ENCODE measurements at places on chromosomes 7 and 10.

- DNase-seq: no peak
Observed at GRCh38 chr7:41655426-41655825, 47.5 kb downstream of the INHBA start.

DNA sequence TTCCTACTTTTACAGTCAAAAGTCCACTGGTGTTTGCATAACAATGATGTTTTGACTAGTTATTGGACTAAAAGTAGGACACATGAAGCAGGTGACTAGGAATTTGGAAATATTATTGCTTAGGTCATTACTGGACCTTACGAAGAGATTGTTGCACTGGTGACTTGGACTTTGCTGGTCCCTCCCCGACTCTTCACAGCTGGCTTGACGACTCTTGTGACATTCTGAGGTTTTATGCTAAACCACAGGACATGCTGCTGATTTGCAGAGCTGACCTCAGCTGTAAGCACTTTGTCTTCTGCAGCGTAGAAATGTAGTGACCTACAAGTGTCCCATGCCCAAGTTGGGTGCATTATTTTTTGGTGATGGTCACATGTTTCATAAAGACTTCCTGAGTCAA is 21.9 kb downstream of the PCBD1 start:
- DNase-seq: peak; percentile 23

GRCh38 chr7:90430614-90431460 is 27.6 kb downstream of the CLDN12 start:
- DNase-seq: no peak

- no peak for DNase-seq
Observed at GRCh38 chr7:39317107-39317506, 249.1 kb upstream of the YAE1 start.

DNA sequence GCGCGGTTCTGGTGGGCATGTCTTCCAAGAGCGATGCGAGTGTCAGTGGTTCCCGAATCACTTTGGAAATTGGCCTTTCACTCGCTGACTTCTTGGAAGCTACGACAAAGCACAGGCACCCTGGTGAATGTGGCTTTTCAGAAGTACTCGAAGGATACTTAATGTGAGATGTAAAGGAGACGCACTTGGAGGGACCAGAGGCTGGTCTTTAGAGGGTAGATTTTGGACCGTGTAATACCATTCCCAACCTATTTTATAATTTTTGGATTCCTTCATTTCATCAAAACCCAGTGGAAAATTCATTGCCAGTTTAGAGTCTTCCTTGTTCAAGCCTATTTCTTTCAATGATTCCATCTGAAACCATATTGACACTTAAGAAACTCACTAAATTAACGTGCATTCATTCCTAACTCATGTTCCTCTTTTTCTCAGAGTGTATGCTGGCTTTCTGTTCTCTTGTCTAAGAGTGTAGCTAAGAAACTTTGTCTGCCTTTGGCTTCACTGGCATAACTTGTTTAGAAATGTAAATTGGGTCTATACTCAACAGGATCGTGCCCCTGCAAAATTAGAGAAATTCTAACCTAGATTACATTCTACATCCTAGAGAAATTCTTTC is 645 bp upstream of the COPG2 start:
- DNase-seq: no peak

- DNase-seq: no peak
Observed at GRCh38 chr10:95456516-95456915, 104.7 kb downstream of the SORBS1 start.

- no peak for DNase-seq
Observed at GRCh38 chr7:155282671-155283070, 15.0 kb upstream of the INSIG1 start.

GRCh38 chr10:114609518-114610426 is 48.3 kb downstream of the ABLIM1 start:
- DNase-seq: no peak

DNA sequence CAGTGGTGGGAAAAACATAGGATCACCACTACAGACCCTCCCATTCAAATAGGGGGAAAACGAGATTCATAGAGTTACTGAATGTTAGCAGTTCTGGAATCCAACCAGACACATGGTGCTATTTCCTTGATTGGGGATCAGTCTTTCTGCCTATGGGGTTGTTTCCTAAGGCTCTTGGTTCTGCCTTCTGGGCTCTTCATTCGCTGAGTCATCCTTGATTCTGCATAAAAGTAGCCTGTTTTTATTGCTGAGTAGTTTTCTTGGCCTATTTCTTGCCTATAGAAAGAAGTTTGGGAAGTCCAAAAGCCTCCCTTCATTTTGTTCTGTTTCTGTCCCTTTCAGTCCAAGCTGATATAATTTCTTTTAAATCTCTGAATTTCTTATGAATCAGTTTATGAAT is 99.3 kb upstream of the OIT3 start:
- DNase-seq: peak; percentile 32

- no peak for DNase-seq
Observed at GRCh38 chr10:86344281-86344680, 22.3 kb downstream of the GRID1 start.

DNA sequence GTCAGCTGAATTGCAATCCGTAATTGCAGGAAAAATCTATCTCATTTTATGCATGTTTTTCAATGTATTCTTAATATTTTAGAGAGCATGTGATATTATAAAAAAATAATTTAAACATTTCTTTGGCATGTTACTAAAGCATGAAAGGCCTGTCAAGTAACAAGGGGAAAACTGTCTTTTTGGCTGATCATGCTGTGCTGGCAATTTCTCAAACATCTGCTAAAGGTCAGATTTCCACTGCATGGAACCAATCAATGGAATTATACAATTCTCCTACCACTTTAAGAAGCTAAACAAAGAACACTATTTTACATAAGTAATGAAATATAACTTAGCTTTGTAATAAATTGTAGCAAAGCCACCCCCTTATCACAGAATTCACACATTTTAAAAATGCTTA is 49.4 kb downstream of the JMJD1C start:
- peak; percentile 43 for DNase-seq

DNA sequence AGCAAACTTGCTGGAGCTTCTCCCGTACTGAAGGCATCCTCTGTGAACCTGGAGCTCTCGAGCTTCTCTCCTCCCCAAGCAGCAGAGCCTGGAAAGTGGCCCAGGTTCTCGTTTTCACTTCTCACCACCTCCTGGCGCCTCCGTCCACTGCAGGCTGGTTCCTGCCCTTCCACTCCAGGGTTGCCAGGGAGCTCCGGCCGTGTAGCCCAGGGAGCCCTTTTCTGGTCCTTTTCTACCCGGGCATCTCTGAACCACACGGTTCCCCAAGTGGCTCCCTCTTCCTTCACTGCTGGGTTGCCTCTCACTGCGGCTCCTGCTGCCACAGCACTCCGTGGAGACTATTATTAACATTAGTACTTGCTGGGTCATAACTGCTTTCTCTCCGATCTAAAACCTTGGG is 208.6 kb upstream of the PPP2R2D start:
- DNase-seq: no peak

DNA sequence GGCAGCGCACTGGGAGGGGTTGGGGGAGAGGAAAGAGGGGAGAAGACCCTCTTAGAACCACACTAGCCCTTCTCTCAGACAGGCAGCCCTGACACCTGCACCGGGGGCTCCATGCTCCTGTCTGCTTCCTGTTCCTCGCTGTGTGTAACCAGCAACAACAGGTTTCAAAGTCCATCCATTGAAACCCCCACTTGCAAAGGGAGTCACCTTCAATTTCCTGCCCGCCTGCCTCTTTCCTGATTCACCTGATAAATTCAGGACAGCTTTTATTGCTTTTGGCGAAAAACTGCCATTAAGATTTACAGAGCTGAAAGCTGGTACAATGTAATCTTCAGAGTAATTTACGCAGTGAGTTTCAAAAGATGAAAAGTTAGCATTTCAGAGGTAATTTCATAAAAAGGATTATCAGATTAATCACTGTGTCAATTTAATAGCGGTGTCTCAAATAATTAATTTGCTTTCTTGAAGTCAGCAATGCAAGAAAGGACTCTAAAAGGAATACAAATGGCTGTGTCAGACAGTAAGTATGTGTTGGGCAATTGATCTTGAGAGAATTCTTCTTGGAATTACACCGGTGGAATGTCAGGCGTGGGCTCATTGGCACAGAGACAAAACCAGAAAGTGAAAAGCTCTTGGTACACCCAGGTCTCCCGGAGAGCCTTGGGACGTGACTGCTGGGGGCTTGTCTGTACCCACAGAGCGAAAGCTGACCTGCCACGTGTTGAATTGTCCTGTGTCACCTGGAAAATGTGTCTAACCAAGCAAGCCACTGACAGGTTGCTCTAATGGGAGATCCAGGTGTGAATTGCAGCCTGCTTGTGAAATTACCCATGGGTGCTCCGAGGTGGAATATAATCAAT is 60.7 kb downstream of the TMEM209 start:
- peak; percentile 86 for DNase-seq

- DNase-seq: peak; percentile 65
Observed at GRCh38 chr7:28126410-28127041, 54.1 kb downstream of the JAZF1 start.

DNA sequence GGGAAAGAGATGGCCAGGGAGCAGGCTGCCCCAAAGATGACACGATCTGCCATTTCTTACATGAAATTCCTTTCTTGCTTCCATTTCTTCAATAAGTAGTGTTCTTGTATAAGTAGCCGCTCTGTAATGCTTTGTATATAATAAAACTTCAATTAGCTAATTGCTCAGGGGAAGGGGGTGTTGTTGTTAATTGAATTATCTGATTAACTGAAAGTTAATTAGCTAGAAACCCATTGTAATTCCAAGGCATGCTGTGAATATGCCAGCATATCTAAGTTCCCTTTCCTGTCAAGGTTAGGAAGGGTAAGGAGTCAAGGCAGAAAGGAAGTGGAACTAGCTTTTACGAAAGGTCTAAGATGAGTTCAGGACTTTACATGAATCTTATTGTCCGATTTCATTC is 765.9 kb downstream of the TYW1 start:
- DNase-seq: no peak

- peak; percentile 33 for DNase-seq
Observed at GRCh38 chr7:74092964-74093471, 9.4 kb downstream of the LIMK1 start.

- DNase-seq: peak; percentile 92
Observed at GRCh38 chr10:21526188-21526859, 842 bp upstream of the SKIDA1 start.

DNA sequence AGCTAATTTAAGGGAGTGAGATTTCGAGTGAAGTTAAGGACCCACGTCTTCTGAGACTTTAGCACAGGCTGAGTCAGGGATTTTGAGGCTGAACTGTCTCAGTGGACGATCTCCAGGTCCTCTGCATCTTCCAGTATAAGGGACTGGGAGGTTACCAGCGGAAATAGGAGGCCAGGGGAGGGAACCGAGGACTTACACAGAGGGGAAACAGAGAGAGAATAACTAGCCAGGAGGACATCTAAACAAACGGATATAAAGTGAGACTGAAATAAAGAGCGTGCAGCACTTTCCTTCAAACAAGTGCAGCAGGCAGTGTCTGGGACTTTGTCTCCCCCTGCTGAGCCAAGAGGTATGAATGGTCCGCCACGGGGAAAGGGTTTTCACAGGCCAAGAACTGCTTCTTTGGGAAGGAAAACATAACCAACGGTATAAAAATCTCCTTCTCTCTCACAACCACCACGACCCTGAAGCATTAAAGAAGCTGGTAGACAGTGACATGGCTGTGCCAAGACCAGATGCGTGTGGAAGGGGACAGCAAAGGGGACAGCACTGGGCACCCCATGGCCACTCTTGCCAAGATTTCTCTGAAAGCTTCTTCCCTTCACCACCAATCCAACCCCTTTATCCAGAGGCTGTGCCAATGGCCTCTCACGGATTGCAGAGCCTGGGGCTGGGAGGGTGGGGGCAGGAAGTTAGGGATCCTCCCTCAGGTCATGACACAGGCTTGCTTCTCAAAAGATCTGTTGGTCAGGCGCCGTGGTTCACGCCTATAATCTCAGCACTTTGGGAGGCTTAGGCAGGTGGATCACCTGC is 72.0 kb downstream of the SLC37A3 start:
- DNase-seq: peak; percentile 74

GRCh38 chr10:24494777-24495176 is 228.9 kb downstream of the ARHGAP21 start:
- DNase-seq: no peak

DNA sequence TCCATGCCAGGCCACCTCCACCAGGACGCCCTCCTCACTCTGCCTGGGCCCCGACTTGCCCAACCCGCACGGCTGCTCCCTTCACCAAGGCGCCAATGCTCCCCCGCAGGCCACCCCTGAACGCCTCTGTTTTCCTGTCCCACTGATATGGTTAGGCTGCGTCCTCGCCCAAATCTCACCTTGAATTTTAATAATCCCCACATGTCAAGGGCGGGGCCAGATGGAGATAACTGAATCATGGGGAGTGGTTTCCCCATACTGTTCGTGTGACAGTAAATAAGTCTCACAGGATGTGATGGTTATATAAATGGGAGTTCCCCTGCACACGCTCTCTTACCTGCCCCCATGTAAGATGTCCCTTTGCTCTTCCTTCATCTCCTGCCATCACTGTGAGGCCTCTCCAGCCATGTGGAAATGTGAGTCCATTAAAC is 29.8 kb downstream of the RSU1 start:
- DNase-seq: no peak

- DNase-seq: peak; percentile 43
Observed at GRCh38 chr7:100483722-100484672, at the start of gene NYAP1. NYAP1 (plus strand) TSS chr7:100483927; CDS start chr7:100485312, 1,385 bp downstream.

DNA sequence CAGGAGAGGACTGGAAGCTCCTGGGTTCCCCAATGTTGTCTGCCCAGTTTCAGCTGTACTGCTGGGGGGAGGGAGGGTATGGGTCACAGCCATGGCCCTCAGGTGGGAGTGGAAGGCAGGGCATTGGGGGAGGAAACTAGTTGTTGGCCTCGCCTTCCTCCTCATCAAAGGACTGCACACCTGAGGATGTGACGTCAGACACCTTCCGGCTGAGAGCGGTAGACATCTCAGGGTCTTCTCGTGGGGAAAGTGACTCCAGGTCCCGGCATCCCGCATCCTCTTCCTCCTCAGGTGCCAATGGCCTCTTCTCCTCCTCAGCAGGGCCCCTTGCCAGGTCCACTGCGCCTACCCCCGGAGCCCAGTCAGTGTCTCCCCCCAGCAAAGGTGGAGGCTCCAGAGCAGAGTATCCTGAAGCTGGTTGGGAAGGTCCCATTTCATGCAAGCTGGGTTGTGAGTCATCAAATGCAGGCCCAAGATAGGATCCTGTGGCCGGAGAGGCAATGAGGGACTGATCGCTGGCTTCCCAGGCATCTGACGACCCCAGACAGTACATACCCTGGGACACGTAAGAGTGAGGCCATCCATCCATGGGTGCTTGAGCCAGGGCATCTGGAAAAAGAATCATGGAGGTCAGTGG is 6.0 kb downstream of the FAM131B start:
- DNase-seq: no peak

DNA sequence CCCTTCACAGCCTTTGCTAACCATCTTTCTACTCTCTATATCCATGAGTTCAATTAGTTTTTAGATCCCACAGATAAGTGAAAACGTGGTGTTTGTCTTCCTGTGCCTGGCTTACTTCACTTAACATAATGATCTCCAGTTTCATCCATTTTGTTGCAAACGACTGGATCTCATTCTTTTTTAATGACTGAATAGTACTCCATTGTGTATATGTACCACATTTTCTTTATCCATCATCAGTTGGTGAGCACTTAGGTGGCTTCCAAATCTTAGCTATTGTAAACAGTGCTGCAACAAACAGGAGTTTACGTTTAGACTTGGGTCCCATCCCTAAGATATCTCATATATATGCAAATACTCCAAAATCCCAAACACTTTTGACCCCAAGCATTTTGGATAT is 9.1 kb downstream of the CDC123 start:
- DNase-seq: no peak

GRCh38 chr7:142889816-142890215 is 4.3 kb upstream of the TRPV6 start:
- no peak for DNase-seq

- DNase-seq: no peak
Observed at GRCh38 chr7:16646472-16647072, 591 bp downstream of the BZW2 start.
